ENCODE measurements at places on chromosomes 11 and 22. TPM values are rescaled to one million over a fixed set of nuclear protein-coding genes. Genes with fewer than 3 reads are reported as not detected.

The CELSR1 gene
- polyA plus RNA-seq: 9.4 TPM

The KRTAP5-9 gene
- 0.48 TPM for polyA plus RNA-seq

The NXPE4 gene
- 0.02 TPM for polyA plus RNA-seq

DNA sequence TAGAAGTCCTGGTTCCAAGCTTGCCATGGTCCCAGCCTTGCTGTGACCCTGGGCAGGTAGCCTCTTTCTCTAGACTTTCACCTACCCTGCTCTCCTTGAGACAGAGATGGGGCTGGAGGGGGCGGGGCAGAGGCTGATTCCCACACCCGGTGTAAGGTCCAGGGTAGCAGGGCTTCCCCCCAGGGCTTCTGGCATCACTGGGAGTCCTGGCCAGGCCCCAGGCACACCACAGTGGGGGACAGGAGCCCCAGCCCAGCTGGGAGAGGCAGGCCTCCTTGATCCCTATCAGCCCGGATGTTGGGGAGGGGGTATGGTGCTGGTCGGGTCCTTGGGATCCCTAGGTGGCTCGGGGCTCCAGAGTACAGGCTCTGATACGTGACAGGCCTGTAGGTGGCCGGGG lies 1.7 kb upstream of the NUDT8 start:
- DNase-seq: no peak

DNA sequence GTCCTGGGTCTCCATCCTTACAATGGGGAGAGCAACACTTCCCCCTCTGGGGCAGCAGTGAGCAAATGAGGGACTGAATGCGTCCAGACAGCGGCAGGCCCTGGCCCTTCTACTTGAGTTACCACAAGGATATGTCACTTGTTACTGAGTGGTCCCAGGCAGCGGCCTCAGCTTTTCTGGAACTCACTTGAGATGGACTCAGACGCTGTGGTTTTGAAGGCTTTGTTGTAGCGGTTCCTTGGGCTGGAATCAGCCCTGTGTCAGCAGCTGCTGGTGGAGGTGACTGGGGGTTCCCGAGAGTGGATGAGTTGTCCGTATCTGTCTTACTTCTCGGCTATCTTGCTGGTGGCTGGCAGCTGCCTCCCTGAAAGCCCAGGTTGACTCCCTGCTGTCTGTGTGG lies 77.0 kb downstream of the MICAL2 start:
- DNase-seq: no peak

DNA sequence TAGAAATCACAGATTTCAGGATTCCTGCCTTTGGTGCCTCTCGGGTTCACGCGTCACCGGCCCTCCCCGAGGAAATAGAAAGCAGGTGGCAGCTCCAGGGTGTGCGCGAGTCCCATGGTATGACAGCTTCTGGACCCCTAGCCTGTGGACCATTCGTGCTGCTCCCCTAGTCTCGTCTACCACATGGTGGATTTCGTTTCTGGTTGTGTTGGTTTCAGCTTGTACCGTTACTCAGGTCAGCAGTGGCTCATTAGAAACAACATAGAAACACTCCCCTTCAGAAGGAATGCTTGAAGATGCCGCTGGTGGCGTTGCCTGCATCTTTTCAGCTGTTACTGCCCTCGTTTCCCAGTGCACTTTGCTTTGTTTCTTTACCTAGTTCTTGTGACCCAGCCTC lies 700 bp downstream of the TTC17 start:
- DNase-seq: peak; percentile 57
